Sigmoid colon (tissue), 7 donors: ENCODE measurements at places on chromosomes 2 and 18. TPM values are rescaled to one million over a fixed set of nuclear protein-coding genes. Genes with fewer than 3 reads are reported as not detected.

DNA sequence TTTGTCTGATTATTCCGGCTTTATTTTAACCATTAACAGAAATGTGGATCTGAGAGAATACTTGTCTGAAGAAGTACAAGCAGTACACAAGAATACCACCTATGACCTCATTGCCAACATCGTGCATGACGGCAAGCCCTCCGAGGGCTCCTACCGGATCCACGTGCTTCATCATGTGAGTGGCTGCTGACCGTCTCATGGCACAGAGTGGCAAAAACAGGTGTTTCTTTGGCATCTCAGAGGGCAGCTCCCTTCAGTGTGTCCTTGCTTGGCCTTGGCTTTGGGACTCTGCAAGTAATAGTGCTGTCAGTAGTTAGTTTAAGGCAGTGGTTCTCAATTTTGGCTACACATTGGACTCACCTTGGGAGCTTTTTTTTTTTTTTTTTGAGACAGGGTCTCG lies 23.1 kb downstream of the SFTPB start:
- H3K27ac ChIP-seq: no peak overlapping the region
- H3K27me3 ChIP-seq: no peaks in the 10 kb centered on the region
- H3K4me3 ChIP-seq: no peak overlapping the region

- no peak overlapping the region for H3K27ac ChIP-seq
- no peaks in the 10 kb centered on the region for H3K36me3 ChIP-seq
- no peak for DNase-seq
- no peaks in the 10 kb centered on the region for H3K27me3 ChIP-seq
- no peaks in the 10 kb centered on the region for H3K4me1 ChIP-seq
These were observed 108.7 kb downstream of the DPP10 start for GRCh38 chr2:114550895-114551793.

- no peaks in the 10 kb centered on the region for H3K36me3 ChIP-seq
- H3K4me1 ChIP-seq: no peaks in the 10 kb centered on the region
- H3K4me3 ChIP-seq: no peak overlapping the region
- DNase-seq: no peak
These were observed 56.6 kb downstream of the ACOXL start for GRCh38 chr2:110788976-110789375.

GRCh38 chr2:190354003-190354690 lies 10.8 kb downstream of the INPP1 start:
- peaks cover 27% of the 10 kb centered on the region for H3K4me1 ChIP-seq
- H3K4me3 ChIP-seq: no peak overlapping the region
- H3K27ac ChIP-seq: peak overlapping the region; percentile 16
- H3K27me3 ChIP-seq: no peaks in the 10 kb centered on the region

- H3K27me3 ChIP-seq: no peaks in the 10 kb centered on the region
- no peak for DNase-seq
- no peaks in the 10 kb centered on the region for H3K4me1 ChIP-seq
- no peak overlapping the region for H3K27ac ChIP-seq
- H3K36me3 ChIP-seq: no peaks in the 10 kb centered on the region
These were observed 88.2 kb upstream of the HK2 start for GRCh38 chr2:74745766-74746165.

GRCh38 chr18:76857476-76857875 lies 35.1 kb downstream of the ZNF236 start:
- H3K27ac ChIP-seq: no peak overlapping the region
- H3K36me3 ChIP-seq: no peaks in the 10 kb centered on the region
- H3K27me3 ChIP-seq: no peaks in the 10 kb centered on the region
- peaks cover 11% of the 10 kb centered on the region for H3K4me1 ChIP-seq

- H3K27ac ChIP-seq: no peak overlapping the region
- H3K36me3 ChIP-seq: no peaks in the 10 kb centered on the region
- no peaks in the 10 kb centered on the region for H3K27me3 ChIP-seq
These were observed 228.7 kb downstream of the ATAD2B start for GRCh38 chr2:23698116-23698693.

Gene PDCD1
- total RNA-seq: 0.99 TPM
